ENCODE measurements at places on chromosomes 5 and 9.

GRCh38 chr9:106753155-106753671 is 109.8 kb upstream of the ZNF462 start:
- no peak for DNase-seq

- DNase-seq, result no peak
Observed at GRCh38 chr5:146052780-146053179, 52.6 kb downstream of the PLAC8L1 start.

DNA sequence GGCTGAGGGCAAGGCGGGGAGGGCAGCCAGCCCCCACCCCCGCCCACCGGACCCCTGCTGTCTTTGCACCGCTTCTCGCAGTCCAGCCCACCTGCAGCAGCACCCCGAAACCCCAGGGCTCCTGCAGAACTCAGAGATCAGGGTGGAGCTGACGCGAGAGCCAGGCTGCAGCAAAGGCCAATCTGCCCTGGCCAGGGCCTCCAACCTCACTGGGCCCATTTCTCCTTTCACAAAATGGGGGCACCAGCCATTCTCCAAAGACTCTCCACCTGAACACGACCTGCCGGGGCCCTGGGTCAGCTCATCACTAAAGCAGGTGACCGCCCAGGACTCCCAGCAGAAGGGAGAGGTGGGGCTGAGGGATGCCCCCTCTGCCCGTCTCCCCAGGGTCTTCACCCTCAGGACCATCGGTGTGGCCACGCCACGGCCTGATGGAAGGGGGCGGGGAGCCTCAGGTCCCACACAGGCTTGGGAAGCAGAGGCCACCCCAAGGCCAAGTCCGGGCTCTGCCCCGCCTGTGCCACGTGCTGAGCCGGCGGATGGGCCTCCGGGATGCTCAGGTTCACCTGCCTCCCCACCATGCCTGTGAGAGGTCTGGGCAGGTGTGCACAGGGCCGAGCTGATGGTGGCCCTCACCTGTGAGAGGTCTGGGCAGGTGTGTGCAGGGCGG is 13.1 kb downstream of the NACC2 start:
- no peak for DNase-seq

GRCh38 chr5:37606632-37607248 is 227.6 kb downstream of the WDR70 start:
- no peak for DNase-seq

Measured in iPS DF 19.7 (cell line).